ENCODE measurements at places on chromosomes 4 and X.

GRCh38 chr4:146059865-146060264 is 115.7 kb upstream of the LSM6 start:
- no peak for DNase-seq

DNA sequence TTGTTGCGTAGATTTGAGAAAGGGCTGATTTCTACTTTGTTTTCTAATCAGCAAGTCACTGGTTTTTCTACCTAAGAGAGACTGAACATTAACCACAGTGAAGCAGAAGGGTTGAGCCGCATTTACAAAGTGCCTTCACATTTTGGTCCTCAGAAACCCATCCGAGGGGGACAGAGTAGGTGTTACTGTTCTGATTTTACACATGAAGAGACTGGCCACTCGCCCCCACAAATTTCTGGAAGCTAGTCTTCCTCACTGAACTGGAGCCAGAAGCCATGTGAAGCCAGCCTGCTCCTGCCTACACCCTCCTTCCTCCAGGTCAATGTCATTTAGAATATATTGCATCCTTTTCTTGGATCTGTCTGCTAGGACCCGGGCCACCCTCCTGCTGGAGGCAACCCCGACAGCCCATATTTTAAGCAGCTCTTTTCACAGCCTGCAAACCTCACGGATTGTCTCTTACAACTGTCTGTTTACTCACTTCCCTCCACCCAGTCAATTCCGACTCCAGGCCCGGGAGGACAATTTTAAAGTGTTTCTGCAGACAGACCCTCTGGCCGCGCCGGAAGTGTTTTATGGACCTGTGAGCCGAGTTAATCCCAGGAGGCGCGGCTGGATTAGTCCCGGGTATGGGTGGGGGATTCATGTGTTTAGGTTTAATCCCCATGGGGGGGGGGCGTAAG is 73.2 kb upstream of the BCOR start:
- no peak for DNase-seq

DNA sequence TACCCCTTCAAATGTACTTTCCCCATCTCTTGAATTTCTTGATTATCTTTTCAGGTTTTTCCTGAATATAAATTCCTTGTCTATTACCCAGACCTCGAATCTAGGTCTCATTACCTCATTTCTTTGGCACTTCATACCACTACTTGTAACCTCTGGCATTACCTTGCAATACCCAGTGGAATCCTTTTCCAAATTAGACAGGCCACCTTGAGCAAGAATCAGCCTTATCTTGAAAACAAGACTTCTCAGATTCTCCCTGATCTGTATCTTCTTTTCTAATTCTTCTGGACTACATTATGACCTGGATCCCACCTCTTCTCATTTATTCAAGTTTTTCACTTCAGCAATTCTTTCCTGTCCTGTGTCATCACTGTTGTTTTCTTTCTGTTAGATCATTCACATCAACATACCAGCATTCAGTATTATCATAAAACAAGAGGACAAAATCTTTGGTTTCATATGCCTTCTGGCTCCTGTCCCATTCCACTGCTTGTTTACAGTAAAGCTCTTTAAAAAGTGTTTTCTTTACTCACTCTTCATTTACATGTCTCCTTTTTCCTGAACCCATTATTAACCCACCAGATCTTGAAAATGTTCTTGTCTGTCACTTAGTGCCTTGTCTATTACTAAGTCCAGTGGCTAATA is 275.6 kb upstream of the HS3ST1 start:
- no peak for DNase-seq

- peak; percentile 59 for DNase-seq
Measured at GRCh38 chr4:124173912-124174311, 538.6 kb downstream of the ANKRD50 start.

GRCh38 chr4:52606726-52607125 is 52.4 kb downstream of the USP46 start:
- no peak for DNase-seq

DNA sequence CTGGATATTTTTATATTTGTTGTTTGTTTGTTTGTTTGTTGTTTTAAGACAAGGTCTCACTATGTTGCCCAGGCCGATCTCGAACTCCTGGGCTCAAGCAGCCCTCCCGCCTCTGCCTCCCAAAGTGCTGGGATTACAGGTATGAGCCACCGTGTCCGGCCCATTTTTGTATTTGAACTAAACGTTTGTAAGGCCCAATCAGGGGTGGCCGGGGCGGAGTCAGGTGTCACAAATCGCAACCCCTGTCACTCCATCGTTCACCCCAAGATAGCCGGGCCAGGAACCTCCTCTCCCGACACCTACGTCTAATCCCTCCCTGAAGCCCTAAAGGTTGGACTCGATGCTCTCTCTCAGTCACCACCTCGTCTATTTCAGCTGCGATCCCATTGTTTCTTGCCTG is 722 bp upstream of the EFHC2 start:
- DNase-seq: no peak

DNA sequence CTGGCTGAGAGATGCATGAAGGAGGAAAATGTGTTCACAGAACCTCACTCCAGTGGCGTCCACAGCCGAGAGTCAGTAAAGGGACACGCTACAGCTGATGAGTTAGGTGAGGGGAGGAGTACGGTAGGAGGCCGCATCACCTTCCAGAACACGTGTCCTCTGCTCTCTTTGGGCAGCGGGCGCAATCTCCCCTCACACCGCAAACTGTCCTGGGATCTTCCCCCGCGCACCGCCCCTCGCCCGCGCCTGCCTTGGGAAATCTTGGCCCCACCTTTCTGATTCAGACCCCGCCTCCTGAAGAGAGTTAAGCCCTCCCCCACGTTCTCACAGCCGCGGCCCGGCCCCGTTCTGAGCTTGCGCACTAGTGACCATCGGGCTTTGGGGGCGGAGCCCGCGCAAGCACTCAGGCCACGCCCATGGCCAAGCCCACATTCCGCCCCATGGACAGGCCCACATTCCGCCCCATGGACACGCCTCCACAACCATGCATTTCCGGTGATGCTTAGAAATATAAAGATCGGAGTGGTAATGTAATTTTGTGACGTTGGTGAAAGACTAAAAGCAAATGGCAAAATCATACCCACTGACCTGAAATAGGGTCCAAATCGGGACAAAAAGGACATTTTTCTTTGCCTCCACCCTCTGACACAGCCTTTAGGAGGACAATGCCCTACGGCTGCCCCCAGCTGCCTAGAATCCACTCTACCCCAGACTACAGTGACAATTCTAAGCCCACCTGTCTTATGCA is 13.3 kb downstream of the SMIM10 start:
- peak; percentile 91 for DNase-seq

DNA sequence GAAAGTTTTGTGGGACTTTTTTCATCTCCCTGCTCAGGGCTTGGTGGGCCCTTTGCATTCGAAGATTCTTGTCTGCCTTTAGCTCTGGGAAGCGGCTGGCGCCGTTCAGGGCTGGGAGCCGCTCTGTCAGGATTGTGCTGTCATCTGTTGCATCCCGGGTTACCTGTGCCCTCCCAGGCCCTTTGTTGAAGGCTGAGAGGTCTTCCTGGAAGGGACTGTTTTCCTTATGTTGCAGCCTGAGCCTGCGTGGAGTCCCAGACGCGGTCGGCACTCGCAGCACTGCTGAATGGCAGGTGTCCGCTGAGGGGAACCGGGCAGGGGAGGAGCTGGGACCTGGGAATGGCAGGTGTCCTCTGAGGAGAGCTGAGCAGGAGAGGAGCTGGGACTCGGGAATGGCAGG is 15.9 kb downstream of the RGS12 start:
- no peak for DNase-seq

GRCh38 chr4:2745516-2745915 is 10.6 kb downstream of the TNIP2 start:
- DNase-seq: no peak

DNA sequence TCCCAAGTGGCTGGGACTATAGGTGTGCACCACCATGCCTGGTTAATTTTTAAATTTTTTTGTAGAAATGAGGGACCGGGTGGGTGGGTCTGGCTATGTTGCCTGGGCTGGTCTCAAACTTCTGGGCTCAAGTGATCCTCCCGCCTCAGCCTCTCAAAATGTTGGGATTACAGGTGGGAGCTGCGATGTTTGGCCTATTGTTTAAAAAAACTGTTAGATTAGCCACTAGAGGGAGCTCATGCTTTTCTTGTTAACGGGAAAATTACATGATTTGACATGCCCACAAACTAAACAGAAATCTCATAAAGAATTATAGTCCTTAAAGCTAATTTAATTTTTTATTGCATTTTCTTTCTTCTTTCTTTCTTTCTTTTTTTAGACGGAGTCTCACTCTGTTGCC is 5.0 kb upstream of the SDAD1 start:
- DNase-seq: peak; percentile 56

DNA sequence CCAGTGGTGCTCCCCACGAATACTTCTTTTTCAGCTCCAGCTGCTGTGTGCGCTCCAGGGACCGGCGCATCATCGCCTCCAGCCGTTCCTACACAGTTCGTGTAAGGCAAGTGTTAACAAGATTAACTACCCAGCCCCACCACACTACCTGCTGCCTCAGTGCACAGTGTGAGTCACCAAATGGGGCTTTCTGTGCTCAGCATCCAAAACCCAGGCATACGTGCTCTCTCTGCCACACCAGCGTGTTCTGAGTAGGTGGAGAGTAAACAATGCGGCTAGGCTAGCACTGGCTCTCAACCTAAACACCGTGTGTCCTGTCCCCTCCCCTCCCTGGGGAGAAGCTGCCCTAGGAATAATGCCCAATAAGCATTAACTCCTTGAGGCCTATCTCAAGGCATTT is 60.0 kb downstream of the MAP7D2 start:
- no peak for DNase-seq

DNA sequence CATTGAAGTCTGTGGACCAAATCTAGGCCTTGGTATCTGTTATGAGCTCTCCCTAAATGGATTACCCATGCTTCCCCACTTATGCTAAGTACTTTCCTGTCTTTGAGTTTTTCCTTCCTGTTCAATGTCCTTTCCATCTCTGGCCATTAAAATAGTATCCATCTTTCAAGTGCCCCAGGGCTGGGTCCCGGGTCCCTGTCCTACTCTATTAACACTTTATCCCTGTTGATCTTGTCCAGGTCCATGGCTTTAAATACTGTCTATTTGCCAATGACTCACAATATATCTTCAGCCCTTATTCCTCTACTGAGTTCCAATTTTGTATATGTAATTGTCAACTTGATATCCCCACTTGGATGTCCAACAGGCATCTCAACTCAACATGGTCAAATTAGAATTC is 17.7 kb upstream of the RPS6KA3 start:
- DNase-seq: no peak

DNA sequence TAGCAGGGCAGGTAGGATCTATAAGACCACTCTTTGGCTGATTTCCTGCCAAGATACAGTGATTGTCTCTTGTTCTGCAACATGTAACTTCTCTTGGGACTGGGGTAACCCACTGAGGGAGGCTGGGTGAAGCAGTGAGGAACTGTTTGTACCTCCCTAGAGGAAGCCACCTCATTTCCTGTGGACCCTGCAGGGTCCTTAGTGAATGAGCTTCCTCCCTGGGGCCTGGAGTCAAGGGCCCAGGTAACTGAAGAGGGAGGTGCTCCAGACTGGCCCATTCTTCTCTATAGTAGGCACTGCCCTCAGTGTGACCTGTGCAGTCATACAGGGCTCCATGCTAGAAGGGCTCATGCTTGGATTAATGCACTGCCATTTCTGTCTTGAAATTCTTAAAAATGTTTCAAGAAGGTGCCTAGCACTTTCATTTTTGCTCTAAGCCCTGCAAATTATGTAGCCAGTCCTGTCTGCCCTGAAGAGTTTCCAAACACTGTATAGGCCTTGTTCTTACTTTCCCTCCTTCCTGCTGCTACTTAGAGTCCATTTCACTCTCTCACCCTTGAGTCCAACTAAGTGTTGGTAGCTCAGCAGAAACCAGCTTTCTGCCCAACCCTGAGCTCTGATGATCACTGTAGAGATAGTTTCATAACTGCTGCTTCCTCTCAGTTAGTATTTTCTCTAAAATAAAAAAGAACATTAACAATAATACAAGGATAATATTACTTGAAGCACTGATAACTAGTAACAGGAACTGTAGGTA is 8.5 kb upstream of the GRIA3 start:
- DNase-seq: no peak

DNA sequence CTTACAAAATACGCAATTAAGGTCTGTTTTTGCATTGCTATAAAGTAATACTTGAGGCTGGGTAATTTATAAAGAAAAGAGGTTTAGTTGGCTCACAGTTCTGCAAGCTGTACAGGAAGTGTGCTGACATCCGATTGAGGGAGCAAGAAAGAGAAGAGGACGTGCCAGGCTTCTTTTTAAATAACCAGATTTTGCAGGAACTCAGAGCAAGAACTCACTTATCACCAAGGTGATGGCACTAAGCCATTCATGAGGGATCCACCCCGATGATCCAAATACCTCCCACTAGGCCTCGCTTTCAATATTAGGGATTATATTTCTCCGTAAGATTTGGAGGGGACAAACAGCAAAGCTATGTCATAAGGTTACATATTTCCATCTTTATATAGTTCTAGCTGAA is 456.7 kb downstream of the GLUD2 start:
- no peak for DNase-seq

GRCh38 chr4:26785810-26786209 is 74.8 kb upstream of the STIM2 start:
- DNase-seq: no peak

DNA sequence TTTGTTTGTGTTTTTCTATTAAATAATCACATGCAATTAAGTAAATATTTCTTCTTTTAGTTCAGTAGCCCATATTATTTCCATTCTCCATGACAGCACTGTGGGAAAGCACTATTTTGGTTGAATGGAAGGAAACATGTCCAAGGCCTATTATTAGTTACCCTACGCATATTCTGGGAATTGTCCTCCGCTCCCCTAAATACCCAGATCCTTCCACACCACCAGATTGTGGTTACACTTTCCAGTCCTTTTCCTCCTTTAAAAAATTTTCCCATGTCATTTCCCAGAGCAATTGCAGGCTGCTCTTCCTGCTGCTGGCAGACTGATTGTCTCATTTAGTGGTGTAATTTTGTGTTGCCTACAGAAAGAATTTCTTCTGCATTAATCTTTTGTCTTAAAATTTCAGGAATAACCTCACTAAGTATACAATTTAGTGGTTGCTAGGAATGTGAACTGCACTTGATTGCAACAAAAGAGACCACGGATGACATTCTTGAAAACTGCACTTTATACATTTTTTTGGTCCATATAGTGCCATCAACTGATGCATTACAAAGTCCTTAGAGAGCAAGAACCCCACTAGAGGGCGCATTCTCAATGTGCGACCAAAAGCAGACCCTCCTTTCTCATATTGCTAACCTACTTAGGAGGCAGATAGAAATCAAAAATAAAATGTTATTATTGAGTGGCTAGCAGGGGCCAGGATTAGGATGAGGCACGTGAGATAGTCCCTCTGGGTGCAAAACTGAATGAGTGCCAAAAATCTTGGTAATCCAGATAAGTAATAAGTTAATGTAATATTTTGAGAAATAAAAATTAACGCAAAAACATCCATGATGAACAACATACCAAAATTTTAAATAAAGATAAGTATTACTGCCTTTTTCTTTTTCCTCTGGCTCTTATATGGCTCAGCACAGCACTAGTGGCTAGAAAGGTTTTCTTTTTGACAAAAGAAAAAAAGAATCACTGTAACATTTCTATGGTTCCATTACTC is 98.8 kb upstream of the IQCM start:
- DNase-seq: peak; percentile 66

- no peak for DNase-seq
Measured at GRCh38 chrX:28693101-28693500, 105.9 kb downstream of the IL1RAPL1 start.

Measured in fibroblast of skin of scalp (primary cell).